Vagina (tissue), 2 donors: ENCODE measurements at places on chromosomes 4 and X.

DNA sequence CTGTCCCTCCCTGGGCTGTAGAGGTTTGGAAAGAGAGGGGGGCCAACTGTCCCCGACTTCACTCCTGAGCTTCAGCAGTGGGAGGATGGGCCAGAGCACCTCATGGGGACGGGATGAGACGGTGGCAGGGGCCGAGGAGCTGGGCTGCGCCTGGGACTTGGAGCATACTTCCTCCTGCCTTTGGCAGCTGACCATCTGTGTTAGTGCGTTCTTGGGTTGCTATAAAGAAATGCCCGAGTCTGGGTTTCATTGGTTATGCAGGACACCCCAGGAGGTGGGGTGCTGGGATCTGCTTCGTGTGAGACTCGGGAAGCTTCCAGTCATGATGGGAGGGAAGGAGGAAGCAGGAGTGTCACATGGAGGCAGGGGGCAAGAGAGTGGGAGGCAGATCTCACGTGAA is 7.4 kb downstream of the PSAPL1 start:
- no peak for DNase-seq

- DNase-seq, result no peak
Measured at GRCh38 chrX:147933815-147934214, 22.1 kb downstream of the FMR1 start.

- no peak for DNase-seq
Measured at GRCh38 chr4:87011340-87012034, 76.7 kb downstream of the AFF1 start.

- DNase-seq, result no peak
Measured at GRCh38 chr4:83542225-83542624, 6.3 kb downstream of the GPAT3 start.
